CD8-positive, alpha-beta memory T cell (primary cell): ENCODE measurements at places on chromosomes 2 and 18. TPM values are rescaled to one million over a fixed set of nuclear protein-coding genes. Genes with fewer than 3 reads are reported as not detected.

The EVX2 gene
- total RNA-seq = not detected

The ARHGAP25 gene
- 74.7 TPM for total RNA-seq

The DLGAP1 gene
- not detected for total RNA-seq

The TMEM247 gene
- not detected for total RNA-seq

- no peaks in the 10 kb centered on the region for H3K27me3 ChIP-seq
- no peaks in the 10 kb centered on the region for H3K36me3 ChIP-seq
- DNase-seq = no peak
- no peaks in the 10 kb centered on the region for H3K4me1 ChIP-seq
These were observed 47.8 kb upstream of the SLC4A10 start for GRCh38 chr2:161576421-161576820.

DNA sequence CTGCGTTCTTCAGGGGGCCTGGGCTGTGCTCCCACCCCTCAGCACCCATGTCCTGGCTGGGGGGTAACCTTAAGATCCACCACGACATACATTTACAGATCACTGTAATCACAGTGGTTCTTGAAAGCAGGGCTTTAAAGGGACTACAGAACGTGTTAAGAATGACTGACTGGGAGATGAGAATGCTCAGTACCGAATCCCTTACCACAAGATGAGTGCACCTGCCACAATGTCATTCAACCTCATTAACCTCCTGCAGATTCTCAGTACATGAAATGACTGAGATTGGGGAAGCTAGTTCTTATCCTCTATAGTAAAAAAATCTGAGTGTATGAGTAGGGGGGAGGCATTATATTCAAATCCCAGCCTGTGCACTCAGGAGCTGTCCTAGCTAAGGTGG lies 10.5 kb upstream of the PIEZO2 start:
- no peaks in the 10 kb centered on the region for H3K36me3 ChIP-seq
- H3K27me3 ChIP-seq = no peaks in the 10 kb centered on the region
- H3K4me3 ChIP-seq = no peak overlapping the region
- no peaks in the 10 kb centered on the region for H3K4me1 ChIP-seq
- DNase-seq = no peak

DNA sequence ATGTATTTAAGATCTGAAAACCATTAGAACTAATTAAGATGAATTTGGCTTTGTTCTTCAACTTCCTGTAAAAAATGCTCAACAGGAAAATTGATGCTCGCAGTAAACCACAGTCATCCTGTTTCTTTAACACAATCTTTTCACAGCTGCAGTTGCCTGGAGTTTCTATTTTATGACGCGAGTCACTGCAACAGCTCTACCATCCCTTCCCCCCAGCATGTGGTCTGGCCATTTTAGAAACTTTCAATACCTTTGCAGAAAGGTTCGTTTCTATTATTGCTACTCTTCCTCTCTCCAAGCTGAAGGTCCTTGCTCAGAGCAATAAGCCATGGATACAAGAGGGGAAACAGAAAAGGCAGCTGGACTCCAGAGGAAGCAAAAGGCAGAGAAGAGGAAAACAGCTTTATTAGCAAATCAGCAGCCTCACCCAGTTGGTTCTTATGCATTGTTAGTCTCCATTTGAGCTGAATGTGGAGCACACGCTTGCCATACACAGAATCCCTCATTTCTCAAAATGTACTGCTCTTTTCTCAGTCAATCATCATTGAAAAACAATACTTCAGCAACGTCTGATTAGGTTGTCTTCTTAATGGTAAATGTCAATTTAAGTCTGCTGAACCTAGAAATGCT lies 3.9 kb downstream of the WIPF1 start:
- H3K4me3 ChIP-seq = peak overlapping the region; percentile 61
- no peaks in the 10 kb centered on the region for H3K27me3 ChIP-seq
- peaks cover 52% of the 10 kb centered on the region for H3K4me1 ChIP-seq
- H3K27ac ChIP-seq = peak overlapping the region; percentile 68
- DNase-seq = peak; percentile 62

DNA sequence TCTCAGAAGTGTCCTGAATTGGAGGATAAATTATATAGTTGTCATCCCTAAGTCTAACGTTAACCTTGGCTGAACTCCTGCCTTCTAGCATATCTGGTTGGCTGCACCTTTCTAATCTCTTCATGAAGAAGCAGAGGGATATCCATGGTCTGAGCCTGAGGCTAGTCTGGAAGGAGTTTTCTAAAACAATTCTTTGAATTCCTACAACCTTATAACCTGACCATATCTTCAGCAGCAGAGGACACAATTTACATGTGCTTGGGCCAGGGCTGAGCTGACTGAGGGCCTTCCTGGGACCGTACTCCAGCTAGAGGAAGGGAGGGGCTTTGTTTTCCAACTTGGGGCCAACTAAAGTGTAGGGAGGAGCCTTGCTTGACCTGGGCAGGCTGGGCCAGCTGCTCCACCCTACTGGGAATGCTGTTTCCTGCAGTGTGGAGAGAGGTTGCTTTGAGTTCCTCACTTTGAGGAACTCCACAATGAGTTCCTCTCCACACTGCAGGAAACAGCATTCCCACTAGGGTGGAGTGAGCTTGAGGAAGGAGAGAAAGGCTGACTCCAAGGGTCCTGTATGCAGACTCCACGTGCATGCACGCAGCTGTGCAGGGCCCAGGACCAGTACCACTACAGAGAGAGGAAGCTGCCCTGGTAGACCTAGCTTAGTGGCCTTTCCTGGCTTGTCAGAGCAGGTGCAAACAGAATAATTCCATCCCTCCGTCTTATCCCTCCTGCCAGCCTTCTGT lies 19.6 kb downstream of the CEP68 start:
- H3K4me1 ChIP-seq = no peaks in the 10 kb centered on the region
- peaks cover 28% of the 10 kb centered on the region for H3K36me3 ChIP-seq
- H3K4me3 ChIP-seq = no peak overlapping the region
- no peak for DNase-seq
- peak overlapping the region; percentile 43 for H3K27ac ChIP-seq
- no peaks in the 10 kb centered on the region for H3K27me3 ChIP-seq

- no peak overlapping the region for H3K27ac ChIP-seq
- H3K27me3 ChIP-seq = no peaks in the 10 kb centered on the region
- DNase-seq = no peak
- H3K36me3 ChIP-seq = no peaks in the 10 kb centered on the region
- H3K4me1 ChIP-seq = no peaks in the 10 kb centered on the region
These were observed 558.2 kb upstream of the TNP1 start for GRCh38 chr2:217418090-217418489.
